Activated T-cell treated with anti-CD3 and anti-CD28 coated beads for 4 hours (primary cell): ENCODE measurements at places on chromosomes 11 and 22.
A peak's percentile ranks its signal among the peaks of the same experiment; 100 is the strongest.

- DNase-seq: no peak
These were observed 14.3 kb upstream of the TCF20 start for GRCh38 chr22:42284643-42285181.

- no peak for DNase-seq
These were observed 17.4 kb downstream of the LRRC32 start for GRCh38 chr11:76653012-76653673.

DNA sequence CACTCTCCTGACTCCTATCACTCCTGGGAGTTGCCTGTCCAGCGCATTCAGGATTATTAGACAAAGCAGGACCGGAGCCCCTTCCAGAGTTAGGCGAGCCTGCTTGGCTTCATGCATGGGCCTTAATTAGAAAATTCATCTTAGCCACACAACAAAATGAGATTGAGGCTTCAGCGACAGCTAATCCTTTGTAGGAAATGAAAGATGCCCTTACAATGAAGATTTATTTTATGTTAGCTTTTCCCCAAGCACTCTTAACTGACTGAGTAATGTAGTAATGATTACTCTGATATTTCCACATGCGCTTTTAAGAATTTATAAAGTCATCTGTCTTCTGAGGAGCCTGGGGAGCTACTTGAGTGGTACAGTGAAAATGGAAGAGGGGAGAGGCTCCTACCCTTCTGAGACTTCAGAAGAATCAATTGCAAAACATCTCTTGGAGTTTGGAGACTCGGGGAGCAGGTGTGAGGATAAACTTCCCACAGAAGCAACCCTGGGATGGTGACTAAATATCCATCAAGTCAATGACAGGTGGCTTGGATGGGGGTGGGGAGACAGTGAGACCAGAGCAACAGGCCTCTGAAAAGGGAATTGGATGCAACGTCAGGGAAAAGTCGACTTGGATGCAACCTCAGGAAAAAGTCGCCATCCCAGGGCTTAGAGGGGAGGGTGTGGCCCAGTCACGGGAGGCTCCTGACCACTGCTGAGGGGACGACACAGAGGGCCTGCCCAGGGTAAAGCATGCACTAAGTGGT, 434.5 kb upstream of the B3GAT1 start:
- DNase-seq: no peak

- no peak for DNase-seq
These were observed 11.7 kb upstream of the ANKRD42 start for GRCh38 chr11:83181815-83182214.

DNA sequence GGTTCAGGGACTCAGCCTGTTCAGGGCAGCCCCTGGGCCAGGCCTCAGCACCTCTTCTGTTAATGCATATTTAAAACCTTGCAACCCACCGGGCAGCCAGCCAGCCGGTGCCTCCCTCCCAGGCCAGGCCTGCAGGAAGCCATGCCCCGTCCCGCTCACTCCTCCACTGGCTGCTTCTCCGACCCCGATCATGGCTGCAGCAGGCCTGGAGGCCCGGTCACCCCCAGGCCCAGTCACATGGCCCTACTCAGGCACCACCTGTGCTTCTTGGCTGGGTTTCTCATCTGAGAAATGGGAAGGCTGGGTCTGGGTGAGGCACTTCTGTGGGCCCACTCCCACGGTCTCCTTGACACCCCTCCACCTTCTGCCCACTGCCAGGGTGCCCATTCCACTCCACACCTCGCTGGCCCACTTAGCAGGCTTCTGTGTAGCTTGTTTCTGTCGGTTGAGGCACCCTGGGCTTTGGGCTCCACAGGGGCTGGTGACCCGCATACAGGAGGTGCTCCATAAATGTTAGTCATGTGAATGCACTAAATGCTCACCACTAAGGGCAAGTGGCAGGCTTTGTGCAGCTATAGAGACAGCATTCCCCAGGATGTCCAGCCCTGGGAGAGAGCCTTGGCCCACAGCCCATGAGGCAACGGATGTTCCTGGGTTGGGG, 11.4 kb downstream of the RTN4R start:
- no peak for DNase-seq

DNA sequence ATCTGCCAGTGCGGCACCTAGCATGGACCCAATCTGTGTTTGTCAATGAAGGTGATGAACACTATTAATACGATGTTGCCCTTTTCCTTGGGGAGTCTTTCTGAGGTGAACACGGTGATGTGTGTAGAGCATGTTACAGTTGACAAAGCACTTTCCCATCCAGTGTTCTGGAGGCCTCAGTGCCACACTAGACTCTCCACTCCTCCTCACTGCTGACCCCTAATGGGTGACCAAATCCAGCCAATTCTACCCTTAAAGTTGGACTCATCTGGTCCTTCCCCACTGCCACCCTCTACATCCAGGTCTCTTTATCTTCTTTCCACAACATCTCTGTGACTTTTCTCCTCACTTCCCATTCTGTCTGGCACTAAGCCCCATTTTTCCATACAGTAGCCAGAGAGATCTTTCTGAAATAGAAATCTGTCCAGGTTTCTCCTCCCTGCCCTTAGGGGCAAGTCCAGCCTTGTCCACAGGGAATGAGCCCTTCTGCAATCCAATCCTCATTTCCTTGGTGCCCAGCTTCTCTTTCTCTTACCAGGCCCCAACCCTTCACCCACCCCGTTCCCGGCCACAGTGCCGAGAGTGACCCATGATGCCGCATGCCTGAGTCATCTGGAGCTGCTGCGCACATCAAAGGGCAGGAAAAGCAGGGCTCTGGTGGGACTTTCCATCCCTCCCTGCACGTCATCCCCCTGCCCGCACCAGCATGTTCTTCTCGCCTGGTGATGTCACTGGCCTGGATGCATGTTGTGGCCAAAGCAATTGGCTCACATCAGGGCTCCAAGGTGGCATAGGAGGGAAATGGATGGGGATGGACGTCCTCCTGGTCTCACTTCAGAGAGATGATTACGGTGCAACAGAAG, 64.2 kb downstream of the RASSF10 start:
- no peak for DNase-seq

GRCh38 chr11:135074397-135074998, 662.5 kb upstream of the B3GAT1 start:
- DNase-seq: no peak

GRCh38 chr11:3052109-3052479, 5.1 kb downstream of the CARS1 start:
- no peak for DNase-seq

GRCh38 chr11:41714101-41714500, 254.6 kb upstream of the LRRC4C start:
- no peak for DNase-seq

DNA sequence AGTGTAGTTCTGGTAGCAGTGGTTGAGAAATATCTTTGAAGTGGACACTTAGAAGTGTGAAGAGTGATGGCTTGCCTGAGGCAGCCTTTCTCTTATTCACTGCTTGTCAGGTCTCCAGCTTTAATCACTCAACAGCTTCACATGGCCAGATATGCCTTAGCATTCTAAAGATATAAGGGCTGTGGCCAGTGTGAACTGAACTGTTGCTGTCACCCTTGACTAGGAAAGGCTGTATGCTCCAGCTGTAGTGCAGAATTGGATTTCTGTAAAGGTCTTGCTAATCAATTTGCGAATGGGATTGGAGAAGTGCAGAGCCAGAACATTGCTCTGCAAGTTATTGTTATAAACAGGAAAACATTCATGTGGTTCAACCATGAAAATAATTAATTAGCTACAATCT, 266.7 kb downstream of the TMEM135 start:
- no peak for DNase-seq

- DNase-seq: no peak
These were observed 81.2 kb upstream of the SPON1 start for GRCh38 chr11:13881226-13881905.

DNA sequence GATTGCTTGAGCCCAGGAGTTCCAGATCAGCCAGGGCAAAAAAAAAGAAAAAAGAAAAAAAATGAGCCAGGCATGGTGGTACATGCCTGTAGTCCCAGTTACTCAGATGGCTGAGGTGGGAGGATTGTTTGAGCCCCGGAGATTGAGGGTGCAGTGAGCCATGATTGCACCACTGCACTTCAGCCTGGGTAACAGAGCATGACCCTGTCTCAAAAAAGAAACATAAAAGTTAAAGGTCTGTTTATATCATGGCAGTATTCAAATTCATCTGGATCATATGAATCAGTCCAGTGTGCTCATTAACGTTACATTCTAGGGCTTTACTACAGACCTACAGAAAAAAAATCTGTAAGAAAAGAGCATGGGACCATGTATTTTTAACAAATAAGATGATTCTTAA, 13.9 kb downstream of the HSD17B12 start:
- no peak for DNase-seq

DNA sequence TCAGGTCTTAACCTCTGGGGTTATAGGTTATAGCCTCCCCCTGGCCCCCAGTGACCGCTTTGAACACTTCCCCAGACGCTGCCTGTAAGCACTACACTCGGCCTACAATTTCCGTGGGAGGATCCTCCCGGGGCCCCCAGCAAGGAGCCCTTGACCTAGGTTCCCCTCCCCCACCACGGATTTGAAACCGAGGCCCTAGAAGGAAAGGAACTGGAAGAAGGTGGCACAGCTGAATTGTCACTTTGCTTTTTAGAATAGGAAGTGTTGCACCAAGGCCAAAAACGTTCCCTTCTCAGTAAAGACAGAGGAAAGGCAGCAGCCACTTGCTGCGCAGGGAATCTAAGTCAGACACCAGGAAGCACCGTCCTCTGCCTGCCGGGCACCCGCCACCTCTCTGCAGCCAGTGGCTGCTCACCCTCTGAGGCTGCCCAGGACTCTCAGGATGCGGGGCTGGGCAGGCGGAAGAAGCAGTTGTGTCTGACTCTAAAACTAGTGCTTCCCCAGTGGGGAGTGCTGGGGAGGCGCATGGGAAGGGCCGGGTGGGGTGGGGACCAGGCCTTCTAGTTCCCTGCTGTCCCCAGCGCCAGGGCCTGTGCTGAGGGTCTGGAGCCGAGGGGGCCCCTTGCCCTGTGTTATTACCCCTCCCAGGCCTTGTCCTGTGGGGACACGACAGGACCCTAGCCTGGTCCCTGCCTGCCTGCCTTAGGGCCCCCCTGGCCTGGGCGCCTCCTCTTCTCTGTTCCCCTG, 7.9 kb upstream of the FLRT1 start:
- DNase-seq: no peak

GRCh38 chr11:46278387-46279125, 1.1 kb downstream of the CREB3L1 start:
- DNase-seq: no peak

GRCh38 chr11:35893796-35894475, 49.9 kb upstream of the LDLRAD3 start:
- no peak for DNase-seq

GRCh38 chr11:2550606-2550970, 105.8 kb downstream of the KCNQ1 start:
- DNase-seq: no peak

DNA sequence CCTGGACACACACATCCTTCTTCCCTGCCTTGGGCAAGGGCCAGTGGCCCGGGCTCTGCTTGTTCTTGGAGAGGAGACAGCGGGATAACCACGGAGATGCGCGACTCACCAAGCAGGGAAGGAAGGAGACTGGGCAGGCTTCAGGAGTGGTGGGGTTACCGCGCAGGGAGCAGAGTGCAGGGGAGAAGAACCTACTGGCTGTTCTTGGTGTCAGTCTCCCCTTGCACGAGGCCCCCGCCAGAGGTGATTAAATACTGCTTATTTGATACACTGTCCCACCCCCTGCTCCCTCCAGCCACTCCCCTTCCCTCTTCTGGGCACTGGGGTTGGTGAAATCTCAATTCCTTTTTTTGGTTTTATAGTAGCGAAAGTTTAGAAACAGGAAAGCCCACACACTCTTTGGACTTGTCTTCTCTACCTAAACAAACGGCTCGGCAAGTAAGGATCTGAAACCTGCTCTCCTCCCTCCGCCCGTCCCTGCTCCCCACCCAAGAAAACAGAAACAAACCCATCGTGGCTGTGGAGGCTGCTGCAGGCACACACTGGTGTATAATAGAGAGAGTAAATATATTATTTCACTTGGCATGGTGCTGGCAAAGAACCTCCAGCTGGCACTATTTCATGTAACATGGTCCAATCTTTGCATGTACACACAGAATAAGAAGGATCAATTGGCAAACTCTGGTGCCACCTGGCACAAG, 10.8 kb downstream of the LARGE2 start:
- DNase-seq: no peak

DNA sequence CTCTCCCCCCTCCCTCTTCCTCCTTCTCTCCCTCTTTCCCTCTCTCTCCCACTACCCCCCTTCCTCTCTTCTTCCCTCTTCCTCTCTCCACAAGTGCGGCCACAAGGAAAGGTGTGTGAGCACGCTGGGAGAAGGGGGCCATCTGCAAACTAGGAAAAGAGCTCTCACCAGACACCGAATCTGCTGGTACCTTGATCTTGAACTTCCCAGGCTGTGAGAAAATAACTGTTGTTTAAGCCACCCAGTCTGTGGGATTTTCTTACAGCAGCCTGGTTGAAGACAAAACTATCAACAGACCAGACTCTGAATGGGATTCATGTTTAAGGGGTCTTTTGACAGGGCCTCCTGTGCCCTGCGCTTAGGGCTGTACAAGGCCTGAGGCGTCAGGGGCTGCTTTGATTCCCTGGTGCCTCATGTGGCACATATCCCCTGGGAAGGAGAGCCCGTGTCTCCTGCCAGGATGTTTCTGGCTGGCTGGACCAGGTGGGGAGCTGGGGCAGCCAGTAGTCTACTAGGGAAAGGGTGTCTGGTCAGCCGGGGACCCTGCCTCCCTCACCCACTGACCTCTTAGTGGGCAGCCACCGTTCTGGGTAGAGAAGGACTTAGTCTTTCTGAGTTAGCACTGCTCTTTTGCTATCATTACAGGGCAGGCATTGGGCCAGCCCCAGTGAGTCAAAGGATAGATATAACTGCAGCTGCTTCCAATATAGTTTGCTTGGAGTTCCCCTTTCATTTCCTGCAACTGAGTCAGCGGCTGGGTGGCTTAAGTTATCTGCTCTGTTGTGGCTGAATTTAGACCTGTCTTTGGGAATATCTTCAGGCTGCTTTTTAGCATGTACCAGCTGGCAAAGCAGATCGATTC, 6.2 kb downstream of the PANX1 start:
- no peak for DNase-seq

GRCh38 chr22:48490500-48491411, 1336.9 kb downstream of the BRD1 start:
- DNase-seq: no peak

DNA sequence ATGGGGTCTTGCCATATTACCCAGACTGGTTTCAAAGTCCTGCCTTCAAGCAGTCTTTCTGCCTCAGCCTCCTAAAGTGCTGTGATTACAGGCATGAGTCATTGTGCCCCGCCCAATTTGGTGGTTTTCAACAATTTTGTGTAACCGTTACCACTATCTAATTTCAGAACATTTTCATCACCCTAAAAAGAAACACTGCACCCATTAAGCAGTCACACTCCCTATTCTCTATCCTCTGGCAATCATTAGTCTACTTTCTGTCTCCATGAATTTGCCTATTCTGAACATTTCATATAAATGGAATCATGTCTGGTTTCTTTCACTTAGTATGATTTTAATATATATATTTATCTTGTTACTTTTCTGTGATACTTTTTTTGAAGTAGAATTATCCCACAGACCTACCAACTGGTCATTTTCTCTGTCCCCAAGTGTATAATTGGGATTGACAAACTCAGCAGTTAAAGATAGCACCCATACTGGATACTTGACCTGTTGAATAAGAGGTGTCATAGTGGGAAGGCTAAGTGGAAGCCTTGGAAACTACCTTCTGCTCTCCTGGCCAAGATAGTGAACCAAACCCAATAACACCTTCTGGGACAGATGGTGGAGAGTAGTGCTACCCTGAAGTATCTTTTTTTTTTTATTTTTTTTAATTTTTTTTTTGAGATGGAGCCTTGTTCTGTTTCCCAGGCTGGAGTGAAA, 64.8 kb downstream of the STIM1 start:
- peak; percentile 67 for DNase-seq
